ENCODE measurements at places on chromosomes 11 and 22. TPM values are rescaled to one million over a fixed set of nuclear protein-coding genes. Genes with fewer than 3 reads are reported as not detected.
A peak's percentile ranks its signal among the peaks of the same experiment; 100 is the strongest.

GRCh38 chr22:24497841-24498258, 2.7 kb downstream of the UPB1 start:
- no peak for DNase-seq

GRCh38 chr22:43277091-43277490, 66.1 kb downstream of the SCUBE1 start:
- DNase-seq: no peak

GRCh38 chr22:45329530-45329936, 19.8 kb downstream of the FAM118A start:
- DNase-seq: peak; percentile 90

- DNase-seq: no peak
Measured at GRCh38 chr22:43847376-43848289, 14.7 kb downstream of the SULT4A1 start.

- DNase-seq: peak; percentile 90
Measured at GRCh38 chr11:79413268-79413667, 27.6 kb downstream of the TENM4 start.

The MPZL3 gene
- 2.2 TPM for total RNA-seq

The OR52I2 gene
- total RNA-seq: not detected

The RBX1 gene
- total RNA-seq: 74.1 TPM

DNA sequence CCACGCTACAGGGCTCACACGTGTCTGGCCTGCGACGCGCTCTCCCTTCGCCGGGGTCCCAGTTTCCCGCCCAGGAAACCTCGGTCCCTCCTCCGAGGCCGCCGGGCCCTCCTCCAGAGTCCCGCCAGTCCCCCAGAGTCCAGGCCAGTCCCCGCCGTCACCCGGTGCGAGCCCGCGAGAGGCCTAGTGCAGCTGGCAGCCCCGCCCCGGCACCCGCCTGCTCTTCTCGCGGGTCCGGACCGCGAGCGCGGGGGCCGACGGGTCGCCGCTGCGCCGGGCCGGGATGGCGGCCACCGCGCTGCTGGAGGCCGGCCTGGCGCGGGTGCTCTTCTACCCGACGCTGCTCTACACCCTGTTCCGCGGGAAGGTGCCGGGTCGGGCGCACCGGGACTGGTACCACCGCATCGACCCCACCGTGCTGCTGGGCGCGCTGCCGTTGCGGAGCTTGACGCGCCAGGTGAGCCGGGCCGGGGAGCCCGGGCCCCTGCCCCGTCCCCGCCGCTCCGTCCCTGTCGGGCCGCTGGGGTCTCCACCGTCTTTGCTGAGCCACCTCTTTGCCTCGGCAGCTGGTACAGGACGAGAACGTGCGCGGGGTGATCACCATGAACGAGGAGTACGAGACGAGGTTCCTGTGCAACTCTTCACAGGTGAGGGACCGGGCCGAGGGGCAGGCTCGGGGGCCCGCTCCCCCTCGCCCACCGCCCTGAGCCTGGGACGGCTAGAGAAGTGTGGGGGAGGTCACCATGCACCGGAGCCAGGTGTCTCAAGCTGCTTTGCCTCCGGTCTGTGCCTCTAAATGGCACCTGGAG, at the start of gene PTPMT1:
Gene PTPMT1 (plus strand): TSS at position 260 of the 809 bp plus-strand sequence. CDS start 24 bp downstream, at position 284.
- peak; percentile 91 for DNase-seq

- DNase-seq: no peak
Measured at GRCh38 chr22:37635157-37635556, 4.3 kb upstream of the SH3BP1 start.

The UPB1 gene
- 1.3 TPM for total RNA-seq

DNA sequence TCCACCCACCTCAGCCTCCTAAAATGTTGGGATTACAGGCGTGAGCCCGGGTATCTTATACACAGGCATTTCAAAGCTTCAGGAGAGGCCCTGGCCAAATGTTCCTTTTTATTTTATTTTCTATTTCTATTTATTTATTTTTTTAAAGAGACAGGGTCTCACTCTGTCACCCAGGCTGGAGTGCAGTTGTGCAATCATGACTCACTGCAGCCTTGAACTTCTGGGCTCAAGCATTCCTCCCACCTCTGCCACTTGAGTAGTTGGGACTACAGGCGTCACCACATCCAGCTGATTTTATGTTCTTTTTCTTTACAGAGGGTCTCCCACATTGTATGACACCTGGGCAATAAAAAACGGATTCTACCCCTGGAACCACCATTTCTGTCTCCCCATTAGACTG, 71.2 kb downstream of the FBXO7 start:
- no peak for DNase-seq

The PAMR1 gene
- 14.5 TPM for total RNA-seq

- no peak for DNase-seq
Measured at GRCh38 chr22:47940211-47940610, 1177.8 kb downstream of the TBC1D22A start.
